Karpas-422 (cell line): ENCODE measurements at places on chromosomes 2 and 18. TPM values are rescaled to one million over a fixed set of nuclear protein-coding genes. Genes with fewer than 3 reads are reported as not detected.
A peak's percentile ranks its signal among the peaks of the same experiment; 100 is the strongest.

- peak overlapping the region; percentile 55 for H3K4me3 ChIP-seq
- H3K36me3 ChIP-seq: peaks cover 4% of the 10 kb centered on the region; the same call in 1 of the 2 replicates
- peak overlapping the region; percentile 96 for H3K27ac ChIP-seq
- DNase-seq: peak; percentile 69
- no peaks in the 10 kb centered on the region for H3K27me3 ChIP-seq
- H3K4me1 ChIP-seq: peaks cover 40% of the 10 kb centered on the region
These were observed 128.7 kb downstream of the NFATC1 start for GRCh38 chr18:79524181-79525078.

RAX gene
- total RNA-seq: not detected in 2 replicates

CD207 gene
- not detected in 2 replicates for total RNA-seq

LIMS4 gene
- total RNA-seq: 0.40 TPM in 1 of 2 replicates, not detected in the other

RUFY4 gene
- total RNA-seq: 0.11 TPM in 1 of 2 replicates, not detected in the other

ST8SIA5 gene
- total RNA-seq: under 0.01 and 0.25 TPM in 2 replicates

DNA sequence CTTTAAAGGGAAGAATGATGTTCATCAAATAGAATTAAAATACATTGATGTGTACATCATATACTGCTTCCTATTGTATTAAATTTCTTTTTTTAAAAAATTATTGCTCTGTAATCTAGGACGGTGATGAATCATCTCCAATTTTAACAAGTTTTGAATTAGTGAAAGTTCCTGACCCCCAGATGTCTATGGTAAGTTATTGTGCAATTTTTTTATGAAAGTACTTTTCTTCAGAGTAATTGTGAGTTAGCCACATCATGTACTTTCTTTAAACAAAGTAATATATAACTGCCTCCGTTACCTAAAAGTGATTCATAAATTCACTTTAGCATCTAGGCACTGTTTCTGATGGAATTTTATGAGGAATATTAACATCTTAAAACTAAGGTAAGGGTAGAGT lies 38.1 kb downstream of the PIK3C3 start:
- H3K4me1 ChIP-seq: no peaks in the 10 kb centered on the region
- no peaks in the 10 kb centered on the region for H3K27me3 ChIP-seq
- H3K27ac ChIP-seq: no peak overlapping the region
- no peak for DNase-seq
- no peak overlapping the region for H3K4me3 ChIP-seq

GRCh38 chr2:101052147-101052546 lies 50.1 kb downstream of the RPL31 start:
- no peaks in the 10 kb centered on the region for H3K36me3 ChIP-seq
- H3K4me1 ChIP-seq: no peaks in the 10 kb centered on the region
- DNase-seq: no peak
- H3K27ac ChIP-seq: no peak overlapping the region
- H3K4me3 ChIP-seq: no peak overlapping the region

DNA sequence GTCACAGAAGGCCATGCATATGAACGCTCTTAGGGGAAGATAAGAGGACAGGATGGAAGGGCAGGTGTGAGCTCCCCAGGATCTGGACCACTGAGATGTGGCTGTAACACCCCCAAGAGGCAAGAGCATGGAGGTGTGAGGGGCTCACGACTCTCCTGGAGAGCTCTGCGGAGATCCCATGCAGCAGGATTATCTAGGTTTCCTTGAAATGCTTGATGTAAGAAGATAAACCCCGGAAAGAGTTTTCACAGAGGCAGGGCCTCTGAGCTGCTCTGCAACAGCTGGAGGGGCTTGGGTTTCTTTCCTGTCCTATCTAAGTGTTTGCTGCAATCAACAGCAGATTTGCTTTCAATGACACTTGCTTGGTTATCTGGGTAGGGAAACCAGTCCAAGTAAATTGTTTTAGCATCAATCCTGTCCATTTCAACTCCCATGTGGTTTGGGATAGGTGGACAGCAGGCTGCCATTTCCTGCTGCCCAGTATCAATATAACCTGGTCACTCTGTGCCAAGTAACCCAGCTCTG lies 138.9 kb downstream of the SMAD2 start:
- DNase-seq: no peak
- H3K4me3 ChIP-seq: no peak overlapping the region
- no peaks in the 10 kb centered on the region for H3K36me3 ChIP-seq

DNA sequence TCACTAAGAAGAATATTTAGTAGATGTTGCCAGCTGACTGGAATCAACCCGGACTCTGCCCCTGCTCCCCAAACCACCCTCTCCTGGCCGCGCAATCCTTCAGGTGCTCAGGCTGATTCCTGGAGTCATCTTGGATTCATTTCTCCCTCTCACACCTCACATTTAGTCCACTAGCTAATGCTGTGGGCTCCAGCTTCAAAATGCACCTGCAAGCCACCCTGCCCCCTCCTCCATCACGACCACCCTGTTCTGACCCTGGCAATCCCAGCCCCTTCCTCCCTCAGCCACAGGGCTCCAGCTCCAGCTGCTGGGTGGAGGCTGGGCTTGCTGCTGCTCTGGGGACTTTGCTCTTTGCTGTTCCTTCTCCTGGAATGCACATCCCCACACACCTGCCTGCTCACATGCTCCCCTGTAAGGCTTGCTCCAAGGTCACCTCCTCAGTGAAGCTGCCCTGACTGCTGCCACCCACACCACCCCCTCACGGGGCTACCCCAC lies 61.3 kb upstream of the SH3RF3 start:
- H3K27ac ChIP-seq: no peak overlapping the region
- no peaks in the 10 kb centered on the region for H3K4me1 ChIP-seq
- no peaks in the 10 kb centered on the region for H3K27me3 ChIP-seq
- H3K36me3 ChIP-seq: no peaks in the 10 kb centered on the region
- no peak overlapping the region for H3K4me3 ChIP-seq

GRCh38 chr2:136251885-136252585 lies 134.1 kb upstream of the CXCR4 start:
- no peaks in the 10 kb centered on the region for H3K36me3 ChIP-seq
- no peak overlapping the region for H3K27ac ChIP-seq
- no peak for DNase-seq
- H3K4me3 ChIP-seq: no peak overlapping the region
- H3K4me1 ChIP-seq: 0 out of 2 replicates have a peak, but pooled peaks cover 4% of the 10 kb centered on the region
- no peaks in the 10 kb centered on the region for H3K27me3 ChIP-seq

- H3K36me3 ChIP-seq: no peaks in the 10 kb centered on the region; the same call in 1 of the 2 replicates
- no peak overlapping the region for H3K27ac ChIP-seq
- H3K4me3 ChIP-seq: no peak overlapping the region
- peaks cover 21% of the 10 kb centered on the region for H3K4me1 ChIP-seq
- no peaks in the 10 kb centered on the region for H3K27me3 ChIP-seq
- no peak for DNase-seq
These were observed 643.6 kb upstream of the DDX18 start for GRCh38 chr2:117170897-117171296.

DNA sequence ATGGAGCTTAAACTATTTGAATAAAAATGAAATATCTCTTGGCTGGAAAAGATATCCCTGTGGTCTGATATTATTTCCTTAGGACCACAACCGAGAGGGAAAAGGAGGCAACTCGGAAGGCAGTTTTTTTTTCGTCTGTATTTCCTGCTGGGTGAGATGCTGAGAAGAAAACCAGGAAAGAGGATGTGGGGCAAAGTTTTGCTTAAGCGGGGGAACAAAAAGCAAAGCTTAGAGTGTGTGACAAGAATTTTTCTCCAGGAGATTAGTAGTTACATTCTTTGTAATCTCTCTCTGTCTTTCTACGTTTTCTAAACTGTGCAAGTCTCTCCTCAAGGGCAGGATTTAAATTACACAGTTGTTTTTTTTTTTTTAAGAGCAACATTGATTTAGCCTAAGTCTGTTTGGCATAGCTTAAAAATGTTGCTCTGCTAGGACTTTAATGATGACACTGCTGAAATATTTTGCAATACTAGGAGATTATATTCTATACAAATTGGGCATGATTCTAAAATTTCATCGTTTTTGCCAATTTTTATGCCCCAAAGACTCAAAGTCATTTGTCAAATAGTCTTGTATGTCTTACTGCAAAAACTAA lies 258.5 kb downstream of the KCNS3 start:
- H3K4me3 ChIP-seq: no peak overlapping the region
- no peak overlapping the region for H3K27ac ChIP-seq
- H3K36me3 ChIP-seq: no peaks in the 10 kb centered on the region
- DNase-seq: no peak
- H3K4me1 ChIP-seq: no peaks in the 10 kb centered on the region

DNA sequence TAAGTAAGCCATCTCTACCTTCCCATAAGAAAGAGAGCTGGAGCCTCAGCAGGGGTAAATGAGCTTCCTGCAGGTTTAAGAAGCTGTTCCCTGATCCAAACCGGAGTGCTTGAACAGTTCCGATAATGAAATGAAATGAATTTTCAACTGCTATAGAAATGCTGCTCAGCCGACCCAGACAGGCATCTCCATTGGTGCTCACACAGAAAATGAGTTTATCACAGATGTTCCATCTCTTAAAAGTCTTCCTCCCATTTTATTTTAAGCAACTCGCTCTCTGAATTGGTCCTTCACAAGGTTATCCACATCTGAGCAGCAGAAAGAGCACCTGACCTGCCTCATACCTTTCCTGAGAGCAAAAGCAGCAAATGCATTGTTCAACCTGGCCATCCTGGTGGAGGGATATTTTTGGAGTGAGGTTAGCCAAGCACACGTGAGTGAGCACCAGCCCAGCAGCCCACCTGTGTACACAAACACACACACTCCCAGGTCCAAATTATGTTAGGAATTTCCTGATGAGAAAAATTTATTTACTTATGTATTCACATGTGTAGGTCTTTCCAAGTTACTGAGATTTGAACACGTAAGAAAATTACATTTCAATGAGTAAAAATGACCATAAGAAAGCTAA lies 42.2 kb upstream of the CCDC68 start:
- no peaks in the 10 kb centered on the region for H3K4me1 ChIP-seq
- H3K36me3 ChIP-seq: no peaks in the 10 kb centered on the region
- no peak overlapping the region for H3K27ac ChIP-seq

LCT gene
- 0.14 and 0.19 TPM in 2 replicates for total RNA-seq

- H3K27ac ChIP-seq: no peak overlapping the region
- DNase-seq: no peak
- H3K4me3 ChIP-seq: no peak overlapping the region
These were observed 20.6 kb downstream of the DUSP11 start for GRCh38 chr2:73759285-73759764.

- H3K27ac ChIP-seq: peak overlapping the region; percentile 84
- peak overlapping the region; percentile 72 for H3K4me3 ChIP-seq
- H3K36me3 ChIP-seq: no peaks in the 10 kb centered on the region
- peaks cover 14% of the 10 kb centered on the region for H3K4me1 ChIP-seq
These were observed 160.8 kb downstream of the AGPS start for GRCh38 chr2:177553176-177553884.

DNA sequence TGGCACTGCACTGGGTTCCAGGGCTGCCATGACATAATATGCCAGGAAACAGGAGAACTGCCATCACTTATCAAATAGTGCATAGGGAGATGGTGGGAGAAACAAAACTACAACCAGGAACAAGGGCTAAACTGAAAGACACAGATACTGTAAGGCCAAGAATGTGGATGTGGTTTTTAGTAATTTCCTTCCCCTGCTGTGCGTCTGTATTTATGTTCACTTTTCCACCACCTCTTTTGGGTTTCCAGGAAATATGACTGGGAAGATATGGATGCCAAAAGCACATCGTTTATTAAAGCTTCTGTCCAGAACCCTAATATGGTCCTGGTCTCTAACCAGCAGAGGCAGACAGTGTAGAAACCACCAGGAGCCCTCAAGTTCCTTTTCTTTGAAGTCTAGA lies 759.7 kb upstream of the FANCL start:
- no peak for DNase-seq
- no peaks in the 10 kb centered on the region for H3K27me3 ChIP-seq
- no peak overlapping the region for H3K4me3 ChIP-seq
- H3K4me1 ChIP-seq: no peaks in the 10 kb centered on the region
- no peak overlapping the region for H3K27ac ChIP-seq

DNA sequence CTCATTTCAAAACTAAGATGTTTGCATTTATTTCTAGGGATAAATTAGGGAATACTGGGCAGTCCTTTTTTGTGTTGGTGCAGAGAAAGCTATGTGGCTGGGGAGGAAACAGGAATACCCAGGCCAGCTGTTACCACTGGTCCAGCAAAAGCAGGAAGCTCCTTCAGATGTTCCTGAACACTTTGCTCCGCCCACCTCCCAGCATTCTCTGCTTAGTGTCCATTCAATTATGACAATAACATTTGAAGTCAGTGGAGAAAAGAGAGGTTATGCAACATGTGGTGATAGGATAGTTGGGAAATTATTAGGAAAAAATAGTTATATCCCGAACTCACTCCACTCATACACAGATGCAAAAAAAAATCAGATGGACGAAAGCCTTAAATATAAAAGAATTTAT lies 22.1 kb upstream of the ARPC2 start:
- no peak overlapping the region for H3K4me3 ChIP-seq
- H3K27ac ChIP-seq: no peak overlapping the region
- DNase-seq: no peak
- no peaks in the 10 kb centered on the region for H3K4me1 ChIP-seq
- H3K36me3 ChIP-seq: no peaks in the 10 kb centered on the region

LYG2 gene
- not detected in 2 replicates for total RNA-seq

DSC2 gene
- not detected in 2 replicates for total RNA-seq

GRCh38 chr2:97911206-97911921 lies 84.4 kb downstream of the TMEM131 start:
- H3K27me3 ChIP-seq: no peaks in the 10 kb centered on the region
- peaks cover 25% of the 10 kb centered on the region for H3K4me1 ChIP-seq
- H3K4me3 ChIP-seq: no peak overlapping the region
- H3K36me3 ChIP-seq: no peaks in the 10 kb centered on the region
- H3K27ac ChIP-seq: no peak overlapping the region

WNT10A gene
- 2.9 and 3.8 TPM in 2 replicates for total RNA-seq

ZNF519 gene
- 6.5 and 29.0 TPM in 2 replicates for total RNA-seq

- H3K27me3 ChIP-seq: no peaks in the 10 kb centered on the region
- no peak for DNase-seq
- peaks cover 7% of the 10 kb centered on the region for H3K4me1 ChIP-seq
- no peak overlapping the region for H3K4me3 ChIP-seq
These were observed 6.2 kb upstream of the ANXA4 start for GRCh38 chr2:69735686-69736085.

AMER3 gene
- not detected in 2 replicates for total RNA-seq

- peaks cover 42% of the 10 kb centered on the region for H3K4me1 ChIP-seq
- no peaks in the 10 kb centered on the region for H3K27me3 ChIP-seq
- peak overlapping the region; percentile 77 for H3K4me3 ChIP-seq
- DNase-seq: peak; percentile 87
These were observed 2.2 kb downstream of the PLEKHA3 start for GRCh38 chr2:178482437-178482836.

CD8B2 gene
- not detected in 2 replicates for total RNA-seq

DNA sequence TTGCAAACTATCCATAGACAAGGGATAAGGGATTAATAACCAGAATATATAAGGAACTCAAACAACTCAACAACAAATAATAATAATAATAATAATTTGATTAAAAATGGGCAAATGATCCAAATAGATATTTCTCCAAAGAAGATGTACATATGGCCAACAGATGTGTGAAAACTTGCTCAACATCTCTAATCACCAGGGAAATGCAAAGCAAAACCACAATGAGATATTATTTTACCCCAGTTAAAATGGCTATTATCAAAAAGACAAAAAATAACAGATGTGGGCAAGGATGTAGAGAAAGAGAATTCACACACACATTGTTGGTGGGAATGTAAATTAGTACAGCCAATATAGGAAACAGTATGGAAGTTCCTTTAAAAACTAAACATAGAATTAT lies 26.9 kb downstream of the DNAH7 start:
- no peak for DNase-seq
- H3K4me1 ChIP-seq: no peaks in the 10 kb centered on the region
- H3K4me3 ChIP-seq: no peak overlapping the region
- no peak overlapping the region for H3K27ac ChIP-seq
- no peaks in the 10 kb centered on the region for H3K36me3 ChIP-seq
